ENCODE measurements at places on chromosomes 5 and 9. TPM values are rescaled to one million over a fixed set of nuclear protein-coding genes. Genes with fewer than 3 reads are reported as not detected.

PIP5K1B gene
- total RNA-seq: 0.73 TPM

SGTB gene
- total RNA-seq: 10.1 TPM

FBXO4 gene
- total RNA-seq: 11.7 TPM

CYFIP2 gene
- 424 TPM for total RNA-seq

NAA35 gene
- total RNA-seq: 26.7 TPM

PTPN3 gene
- 0.81 TPM for total RNA-seq

IL33 gene
- total RNA-seq: not detected

ANXA1 gene
- total RNA-seq: 37.0 TPM

DNA sequence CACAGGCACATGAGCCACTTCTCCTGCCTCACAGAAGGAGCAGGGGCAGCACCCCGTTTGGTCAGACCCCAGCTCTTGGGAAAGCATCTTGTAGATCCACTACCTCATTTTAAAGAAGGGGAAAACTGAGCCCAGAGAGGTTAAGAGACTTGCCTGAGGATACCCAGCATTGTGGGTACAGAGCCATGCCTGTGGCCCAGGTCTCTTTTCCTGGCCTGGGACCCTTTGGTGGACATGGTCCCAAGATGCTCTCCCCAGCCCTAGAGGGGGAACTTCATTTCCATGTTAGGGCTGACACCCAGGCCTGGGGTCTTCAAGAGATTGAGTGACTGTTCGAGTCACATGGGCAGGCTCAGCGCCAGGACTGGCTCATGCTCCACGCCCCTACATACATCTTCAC, 64.2 kb downstream of the NEK6 start:
- H3K36me3 ChIP-seq: no peaks in the 10 kb centered on the region
- no peak for DNase-seq
- no peak overlapping the region for H3K4me3 ChIP-seq
- peaks cover 17% of the 10 kb centered on the region for H3K4me1 ChIP-seq
- H3K27ac ChIP-seq: no peak overlapping the region

- H3K36me3 ChIP-seq: peaks cover 27% of the 10 kb centered on the region
- H3K4me3 ChIP-seq: no peak overlapping the region
- no peak overlapping the region for H3K27ac ChIP-seq
- no peak for DNase-seq
Observed at GRCh38 chr5:133075572-133076536, 24.0 kb downstream of the HSPA4 start.

DNA sequence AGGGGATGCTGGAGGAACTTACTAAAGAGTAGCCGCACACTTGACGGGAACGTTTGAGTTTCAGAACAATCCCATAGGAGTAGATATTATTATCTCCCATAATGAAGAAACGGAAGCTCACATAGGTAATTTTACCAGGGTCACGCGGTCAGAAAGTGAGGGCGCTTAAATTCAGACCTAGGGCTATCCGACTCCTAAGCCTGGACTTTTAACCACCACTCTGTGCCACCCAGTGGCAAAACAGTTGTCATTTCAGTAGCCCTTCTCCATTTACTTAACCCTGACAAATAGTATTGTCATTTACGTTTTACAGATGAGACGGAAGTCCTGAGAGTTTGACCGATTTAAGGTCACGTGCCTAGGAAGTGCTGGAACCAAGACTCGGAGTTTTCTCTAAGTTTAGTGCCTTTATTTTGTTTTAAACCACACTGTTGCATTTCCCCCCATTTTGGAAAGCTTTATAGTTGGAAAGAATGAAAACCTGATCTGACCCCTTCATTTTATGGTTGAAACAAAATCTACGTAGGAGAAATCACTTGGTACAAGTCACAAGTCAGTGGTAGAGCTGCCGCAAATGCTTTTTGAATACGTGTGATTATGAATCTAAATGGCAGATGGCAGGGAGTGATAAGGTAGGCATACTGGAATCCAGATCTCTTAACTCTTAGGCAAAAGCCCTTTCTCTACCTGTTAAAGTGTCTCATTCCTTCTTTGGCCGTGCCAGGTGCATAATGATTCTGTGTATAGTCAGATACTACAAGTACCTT, 650 bp downstream of the MRRF start:
- no peaks in the 10 kb centered on the region for H3K27me3 ChIP-seq
- peaks cover 39% of the 10 kb centered on the region for H3K4me1 ChIP-seq

- H3K27me3 ChIP-seq: peaks cover 24% of the 10 kb centered on the region
- H3K4me3 ChIP-seq: no peak overlapping the region
- no peak overlapping the region for H3K27ac ChIP-seq
- no peak for DNase-seq
- peaks cover 7% of the 10 kb centered on the region for H3K4me1 ChIP-seq
Observed at GRCh38 chr5:78653681-78654366, 5.3 kb upstream of the LHFPL2 start.

- no peaks in the 10 kb centered on the region for H3K36me3 ChIP-seq
- DNase-seq: no peak
- H3K27ac ChIP-seq: no peak overlapping the region
Observed at GRCh38 chr9:108746864-108747263, 108.9 kb downstream of the ACTL7B start.

DNA sequence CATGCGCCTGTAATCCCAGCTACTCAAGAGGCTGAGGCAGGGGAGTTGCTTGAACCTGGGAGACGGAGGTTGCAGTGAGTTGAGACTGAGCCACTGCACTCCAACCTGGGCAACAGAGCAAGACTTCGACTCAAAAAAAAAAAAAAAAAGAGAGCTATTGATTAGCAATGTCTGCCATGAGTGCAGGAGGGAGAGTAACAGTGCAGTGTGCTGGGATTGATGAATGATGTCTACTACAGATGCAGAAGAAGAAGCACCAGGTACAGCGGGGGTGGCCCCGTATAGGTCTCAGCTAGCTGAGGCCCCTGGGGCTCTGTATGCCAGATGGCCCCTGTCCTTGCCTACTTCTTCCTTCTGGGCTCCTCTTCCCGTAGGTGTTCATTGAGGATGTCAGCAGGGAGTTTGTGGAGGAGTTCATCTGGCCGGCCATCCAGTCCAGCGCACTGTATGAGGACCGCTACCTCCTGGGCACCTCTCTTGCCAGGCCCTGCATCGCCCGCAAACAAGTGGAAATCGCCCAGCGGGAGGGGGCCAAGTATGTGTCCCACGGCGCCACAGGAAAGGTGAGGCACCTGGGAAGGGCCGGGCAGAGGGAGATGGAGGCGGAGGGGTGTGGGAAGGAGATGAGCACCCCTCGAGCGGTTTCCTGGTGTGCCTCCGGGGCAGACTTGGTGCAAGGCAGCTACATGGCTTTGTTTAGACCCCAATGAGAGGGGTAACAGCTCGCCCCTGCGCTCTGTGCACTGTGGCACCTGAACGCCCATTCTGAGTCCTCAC, 13.5 kb downstream of the ASS1 start:
- H3K27me3 ChIP-seq: peaks cover 10% of the 10 kb centered on the region
- no peak for DNase-seq
- H3K27ac ChIP-seq: no peak overlapping the region

DNA sequence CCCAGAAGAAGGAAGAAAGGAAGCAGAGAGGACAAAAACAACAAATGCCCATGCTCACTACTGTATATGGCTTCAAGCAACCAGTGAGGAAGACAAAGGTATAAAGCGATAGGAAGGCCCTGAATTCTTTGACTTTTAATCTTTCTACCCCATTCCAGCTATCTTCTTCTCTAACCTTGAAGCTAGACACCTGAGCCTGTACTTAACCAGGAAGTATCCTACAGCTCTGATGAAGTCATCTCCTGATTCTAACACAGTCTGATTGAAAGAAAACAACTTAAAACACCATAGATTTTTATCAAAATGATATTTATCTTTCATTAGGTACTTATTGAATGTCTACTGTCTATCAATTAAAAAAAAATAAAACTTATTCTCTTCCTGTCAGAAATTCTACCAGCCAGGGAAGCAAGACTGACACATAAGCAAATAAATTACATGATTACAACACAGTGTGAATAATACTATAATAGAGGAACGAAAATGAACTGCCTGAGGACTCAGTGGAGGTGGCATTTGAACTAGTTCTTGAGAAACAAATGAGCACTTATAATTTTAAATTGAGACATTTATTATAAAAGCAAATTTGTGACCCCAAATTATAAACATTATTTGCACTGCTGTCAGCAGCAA, 123.3 kb upstream of the ELL2 start:
- no peaks in the 10 kb centered on the region for H3K36me3 ChIP-seq
- DNase-seq: no peak
- H3K27me3 ChIP-seq: peaks cover 18% of the 10 kb centered on the region
- no peak overlapping the region for H3K4me3 ChIP-seq
- no peak overlapping the region for H3K27ac ChIP-seq

DNA sequence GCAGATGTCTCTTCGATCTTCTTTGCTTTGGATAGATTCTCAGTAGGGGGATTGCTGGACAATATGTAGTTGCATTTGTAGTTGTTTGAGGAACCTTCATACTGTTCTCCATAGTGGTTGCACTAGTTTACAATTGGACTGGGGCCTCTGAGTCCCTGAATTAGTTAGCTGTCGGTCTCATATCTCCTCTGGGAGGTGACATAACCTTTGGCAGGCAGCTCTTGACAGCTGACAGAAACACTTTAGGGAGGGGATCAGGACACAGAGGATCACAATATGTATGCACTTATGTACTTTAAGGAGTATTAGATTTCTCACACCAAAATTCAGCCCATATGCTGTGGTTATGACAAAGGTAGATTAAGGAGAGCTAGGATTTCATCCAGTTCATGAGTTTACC, 1279.9 kb upstream of the DMAC1 start:
- no peaks in the 10 kb centered on the region for H3K4me1 ChIP-seq
- no peaks in the 10 kb centered on the region for H3K27me3 ChIP-seq
- no peak overlapping the region for H3K27ac ChIP-seq
- H3K4me3 ChIP-seq: no peak overlapping the region

DNA sequence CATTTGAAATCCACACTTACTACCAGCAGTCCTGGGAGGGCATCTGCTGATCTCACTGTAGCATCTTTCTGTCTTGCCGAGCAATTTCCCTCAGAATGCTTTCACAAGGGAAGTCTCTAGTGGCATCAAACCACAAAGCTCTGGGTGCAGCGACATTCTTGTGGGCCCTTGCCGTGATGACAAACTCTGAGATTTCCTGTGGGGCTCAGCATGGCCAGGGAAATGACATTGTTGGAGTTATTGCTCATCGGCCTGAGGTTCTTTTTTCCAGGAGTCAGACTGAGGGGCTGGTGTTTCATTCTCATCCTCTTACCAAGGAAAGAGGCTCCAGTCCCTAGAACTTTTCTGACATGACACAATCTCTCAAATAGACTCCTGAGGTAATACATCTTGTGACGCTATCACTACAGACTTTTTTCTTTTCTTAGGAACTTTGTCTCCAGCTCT, 51.4 kb downstream of the PFDN1 start:
- H3K27me3 ChIP-seq: no peaks in the 10 kb centered on the region
- peak overlapping the region; percentile 71 for H3K4me3 ChIP-seq
- peak; percentile 75 for DNase-seq
- peaks cover 6% of the 10 kb centered on the region for H3K36me3 ChIP-seq
- peaks cover 27% of the 10 kb centered on the region for H3K4me1 ChIP-seq
- H3K27ac ChIP-seq: peak overlapping the region; percentile 88

DNA sequence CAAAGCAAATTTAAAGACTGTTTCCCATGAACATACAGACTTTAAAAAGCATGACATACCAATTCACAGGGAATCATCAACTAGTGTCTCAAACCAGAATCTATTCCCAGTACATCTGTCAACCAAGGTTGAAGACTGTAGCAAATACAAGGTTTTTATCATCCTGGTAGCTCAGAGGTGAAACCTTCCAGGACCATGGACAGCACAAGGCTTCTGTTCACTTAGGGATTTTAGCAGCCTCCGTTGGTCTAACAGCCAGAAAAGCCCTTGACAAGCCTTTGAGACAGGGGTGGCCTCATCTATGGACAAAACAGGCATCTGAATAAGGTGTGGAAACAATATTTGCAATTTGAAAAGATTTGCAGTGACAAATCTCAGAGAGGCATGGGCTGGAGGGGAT, 119.0 kb downstream of the TRIM32 start:
- no peak overlapping the region for H3K4me3 ChIP-seq
- H3K36me3 ChIP-seq: no peaks in the 10 kb centered on the region
- no peak for DNase-seq
- no peaks in the 10 kb centered on the region for H3K27me3 ChIP-seq
- no peaks in the 10 kb centered on the region for H3K4me1 ChIP-seq

DNA sequence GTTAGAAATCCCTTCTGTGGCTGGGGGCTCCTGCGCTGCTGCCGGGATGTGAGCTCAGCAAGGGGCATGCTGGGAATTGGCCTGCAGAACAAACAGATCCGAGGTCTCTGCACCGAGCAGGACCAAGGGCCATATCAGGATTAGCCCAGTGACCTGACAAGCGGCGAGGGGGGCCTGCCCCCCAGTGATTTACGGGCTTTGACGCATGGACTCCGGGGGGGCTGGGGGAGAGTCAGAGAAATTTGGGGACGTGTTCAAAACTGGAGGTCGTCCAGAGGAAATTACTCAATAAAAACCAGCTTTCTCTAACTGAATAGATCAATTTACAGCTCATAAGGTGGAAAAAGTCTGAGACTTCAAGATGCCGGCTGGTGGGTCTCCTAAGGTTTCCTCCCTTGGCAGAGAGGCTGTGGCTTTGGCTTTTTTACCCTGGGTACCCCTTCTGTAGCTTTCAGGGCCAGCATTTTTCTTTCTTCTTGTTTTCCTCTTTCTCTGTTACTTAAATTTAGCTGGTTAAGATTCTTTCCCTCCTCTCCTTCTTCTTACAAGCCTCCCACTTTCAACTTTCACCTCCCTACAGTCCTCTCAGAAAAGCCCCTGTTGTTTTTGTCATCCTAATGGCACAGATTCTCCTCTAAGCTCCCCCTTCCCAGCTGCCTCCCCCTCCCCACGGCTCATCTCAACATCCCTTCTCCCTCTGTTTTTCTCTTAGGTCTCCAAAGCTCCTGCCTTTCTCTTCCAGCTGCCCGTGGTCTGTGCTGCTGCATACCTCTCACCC, 551.0 kb downstream of the CCDC171 start:
- no peak overlapping the region for H3K4me3 ChIP-seq
- no peak for DNase-seq
- no peak overlapping the region for H3K27ac ChIP-seq
- no peaks in the 10 kb centered on the region for H3K36me3 ChIP-seq

DNA sequence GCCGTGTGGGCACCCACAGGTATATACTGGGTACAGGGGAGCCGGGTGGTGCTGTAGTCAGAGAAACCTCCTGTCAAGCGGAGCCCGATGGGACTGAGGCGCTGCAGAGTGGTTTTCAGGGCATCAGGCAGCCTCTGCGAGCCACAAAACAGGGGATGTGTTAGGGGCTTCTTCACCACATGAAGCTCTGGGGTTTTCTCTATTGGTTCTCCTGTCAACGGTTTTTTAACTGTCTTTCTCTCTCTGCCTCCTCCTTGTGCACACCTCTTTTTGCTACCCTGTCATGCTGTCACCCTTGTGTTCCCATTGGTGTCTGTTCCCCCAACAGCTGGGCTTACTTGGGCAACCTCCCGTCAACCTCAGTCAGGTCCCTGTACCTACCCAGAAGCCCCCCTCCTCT, 19.9 kb downstream of the RALGPS1 start:
- no peak overlapping the region for H3K27ac ChIP-seq
- H3K4me3 ChIP-seq: no peak overlapping the region
- no peaks in the 10 kb centered on the region for H3K27me3 ChIP-seq
- H3K36me3 ChIP-seq: no peaks in the 10 kb centered on the region

- H3K27me3 ChIP-seq: peaks cover 11% of the 10 kb centered on the region
- no peak overlapping the region for H3K27ac ChIP-seq
- no peak for DNase-seq
- H3K4me3 ChIP-seq: no peak overlapping the region
- no peaks in the 10 kb centered on the region for H3K4me1 ChIP-seq
Observed at GRCh38 chr5:135477613-135478066, 25.5 kb upstream of the TIFAB start.

GRCh38 chr5:19777363-19777762, 210.6 kb downstream of the CDH18 start:
- H3K4me1 ChIP-seq: no peaks in the 10 kb centered on the region
- H3K27me3 ChIP-seq: no peaks in the 10 kb centered on the region
- peaks cover 5% of the 10 kb centered on the region for H3K36me3 ChIP-seq
- no peak overlapping the region for H3K27ac ChIP-seq
- no peak for DNase-seq
